CD4-positive, alpha-beta T cell treated with Interleukin-17A for 1 hour (primary cell): ENCODE measurements at places on chromosomes 13 and 19.

- DNase-seq: peak; percentile 15
These were observed 24.3 kb downstream of the GNG7 start for GRCh38 chr19:2678044-2678671.

DNA sequence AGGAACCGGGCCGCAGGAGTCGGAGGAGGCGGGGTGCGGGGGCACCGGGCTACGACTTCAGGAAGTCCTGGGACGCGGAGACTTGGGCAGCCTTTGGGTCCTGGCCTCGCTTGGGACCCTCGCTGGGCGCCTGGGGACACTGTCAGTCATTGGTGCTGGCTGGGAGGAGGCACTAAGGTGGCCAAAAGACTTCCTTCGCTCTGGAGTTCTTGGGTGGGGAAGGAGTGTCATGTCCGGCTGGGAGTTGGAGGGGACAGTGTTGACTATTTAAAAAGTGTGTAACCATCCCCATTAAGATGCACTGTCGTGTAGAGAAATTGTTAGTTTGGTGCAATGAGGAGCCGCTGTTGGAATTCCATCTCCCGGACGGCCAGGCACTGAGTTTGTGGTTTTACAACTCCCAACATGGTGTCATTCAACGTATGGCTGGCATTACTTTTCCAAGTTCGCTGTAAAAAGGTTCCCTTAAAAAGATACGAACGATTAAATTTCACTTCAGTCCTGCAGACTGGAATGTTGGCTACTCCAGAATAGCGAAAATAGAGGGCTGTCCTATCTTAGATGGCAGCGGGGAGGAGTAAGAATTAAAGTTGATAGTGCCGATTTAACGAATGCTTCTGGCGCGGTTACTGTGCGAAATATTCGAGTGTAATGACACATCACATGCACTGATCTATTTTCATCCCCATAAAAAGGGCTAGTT is 776 bp downstream of the DNAJC3 start:
- DNase-seq: peak; percentile 20

DNA sequence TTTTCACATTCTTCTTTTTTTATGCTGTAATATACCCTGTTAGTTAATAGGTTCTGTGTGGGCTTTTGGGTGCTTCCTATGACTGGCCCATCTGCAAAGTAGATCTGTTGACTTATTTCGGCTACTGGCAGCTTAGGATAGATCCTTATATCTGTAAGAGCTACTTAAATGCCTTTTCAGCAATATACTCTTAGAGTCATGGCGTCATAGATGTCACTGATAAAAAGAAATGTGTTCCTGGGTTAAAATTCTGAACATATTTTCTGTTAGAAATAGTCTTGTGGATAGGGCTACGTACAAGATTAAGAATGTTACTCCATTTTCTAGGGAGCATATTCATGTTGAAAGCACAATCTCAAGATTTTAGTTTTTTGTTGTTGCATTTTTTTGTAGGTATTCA is 4.7 kb downstream of the AKAP11 start:
- DNase-seq: no peak

GRCh38 chr13:112842931-112843391 is 126.1 kb upstream of the MCF2L start:
- DNase-seq: no peak

DNA sequence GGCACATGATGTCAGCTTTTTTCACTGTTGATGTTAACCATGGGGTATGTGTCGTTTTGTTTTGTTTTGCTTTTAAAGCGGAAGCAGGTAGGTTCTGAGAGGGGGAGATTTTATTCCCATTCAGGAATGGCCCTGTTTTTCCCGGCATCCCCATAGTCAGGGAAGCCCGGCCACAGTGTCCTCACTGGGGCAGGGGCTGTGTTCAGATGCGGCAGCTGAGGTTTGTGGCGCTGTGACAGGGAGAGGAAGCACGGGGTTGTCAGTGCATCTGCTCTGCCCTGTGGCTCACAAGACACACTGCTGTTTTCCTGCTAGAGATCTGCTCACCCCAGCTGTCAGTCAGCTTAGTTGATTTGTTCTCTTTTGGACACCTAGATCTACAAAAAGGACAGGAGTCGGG is 27.6 kb downstream of the ANKRD27 start:
- DNase-seq: no peak

DNA sequence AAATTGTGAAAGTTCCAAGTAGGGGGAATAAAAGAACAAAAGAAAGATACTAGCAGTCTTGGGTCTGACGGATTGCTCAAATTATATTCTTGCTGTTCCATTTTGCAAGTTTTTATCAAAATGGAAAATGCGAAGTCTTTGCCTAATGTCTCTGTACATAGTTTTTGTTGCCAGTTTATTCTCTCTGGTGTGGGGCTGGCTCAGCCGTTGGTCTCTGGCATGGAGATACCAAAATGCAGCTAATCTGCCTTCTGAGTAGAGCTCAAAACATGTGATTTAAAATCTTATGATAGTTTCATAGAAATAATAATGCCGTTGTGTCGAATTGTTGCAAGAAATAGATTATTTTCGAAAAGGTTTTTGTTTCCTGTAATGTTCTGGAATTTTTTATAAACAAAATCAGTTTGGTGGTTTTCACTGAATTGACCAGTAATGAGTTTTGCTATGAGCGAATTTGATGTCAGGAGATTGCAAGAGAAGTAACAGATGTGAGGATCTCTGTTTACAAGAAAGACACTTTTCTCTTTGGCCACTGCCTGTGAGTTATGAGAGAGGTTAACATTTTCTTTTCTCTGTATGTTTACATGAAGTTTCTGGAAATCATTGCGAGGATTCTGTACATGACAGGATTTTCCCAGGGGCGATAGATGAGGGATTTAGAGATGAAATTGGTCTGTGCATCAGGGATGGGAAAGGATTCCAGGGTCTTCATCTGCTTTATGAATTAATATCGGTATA is 147.0 kb downstream of the DCT start:
- DNase-seq: no peak

- DNase-seq: no peak
These were observed 111.3 kb downstream of the KATNAL1 start for GRCh38 chr13:30196025-30196424.

- DNase-seq: no peak
These were observed 9.0 kb downstream of the TNFSF14 start for GRCh38 chr19:6660930-6661329.

DNA sequence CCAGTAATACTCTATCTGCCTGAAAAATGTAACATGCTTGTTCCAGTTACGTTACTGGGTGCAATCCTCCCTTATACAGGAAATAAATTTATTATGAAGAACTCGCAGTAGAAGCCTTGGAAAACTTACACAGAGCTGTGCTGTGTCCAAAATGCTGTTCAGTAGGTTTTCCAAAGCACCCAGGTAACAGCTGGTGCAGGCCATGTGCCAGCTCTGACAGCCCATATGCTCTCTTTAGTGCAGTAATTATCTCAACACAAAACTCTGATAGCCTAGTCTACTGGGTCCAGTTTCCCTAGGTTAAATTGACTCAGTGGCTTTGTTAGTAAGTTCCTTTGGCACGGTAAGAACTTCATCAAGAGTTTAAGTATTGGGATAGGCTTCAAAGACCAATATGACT is 120.7 kb upstream of the OBI1 start:
- no peak for DNase-seq

DNA sequence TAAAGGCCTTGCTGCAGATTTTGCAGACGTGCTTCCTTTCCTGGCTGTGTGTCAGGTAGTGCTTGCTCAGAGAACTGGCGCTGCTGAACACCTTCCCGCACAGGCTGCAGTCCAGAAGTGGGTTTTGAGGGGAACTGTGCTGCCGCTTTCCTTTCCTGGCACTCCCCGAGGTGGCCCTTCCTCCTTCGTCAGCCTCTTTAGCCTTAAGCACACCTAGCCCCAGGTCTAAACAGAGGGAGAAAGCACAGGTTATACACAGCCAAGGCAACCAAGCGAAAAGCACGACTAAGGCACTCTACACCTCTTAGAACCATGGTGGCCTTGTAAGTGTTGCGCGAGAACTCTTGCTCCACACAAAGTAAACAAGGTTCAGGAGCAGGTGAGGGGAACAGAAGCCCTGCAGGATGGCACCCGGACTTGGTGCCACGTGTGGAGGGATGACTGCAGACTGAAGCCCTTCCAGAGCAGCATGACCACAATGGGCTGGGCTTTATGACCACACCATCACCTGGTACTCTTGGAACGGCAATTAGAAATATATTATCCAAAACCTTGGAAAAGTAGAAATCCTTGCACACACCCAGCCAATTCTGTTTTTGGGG is 23.6 kb downstream of the ZNF541 start:
- DNase-seq: no peak

DNA sequence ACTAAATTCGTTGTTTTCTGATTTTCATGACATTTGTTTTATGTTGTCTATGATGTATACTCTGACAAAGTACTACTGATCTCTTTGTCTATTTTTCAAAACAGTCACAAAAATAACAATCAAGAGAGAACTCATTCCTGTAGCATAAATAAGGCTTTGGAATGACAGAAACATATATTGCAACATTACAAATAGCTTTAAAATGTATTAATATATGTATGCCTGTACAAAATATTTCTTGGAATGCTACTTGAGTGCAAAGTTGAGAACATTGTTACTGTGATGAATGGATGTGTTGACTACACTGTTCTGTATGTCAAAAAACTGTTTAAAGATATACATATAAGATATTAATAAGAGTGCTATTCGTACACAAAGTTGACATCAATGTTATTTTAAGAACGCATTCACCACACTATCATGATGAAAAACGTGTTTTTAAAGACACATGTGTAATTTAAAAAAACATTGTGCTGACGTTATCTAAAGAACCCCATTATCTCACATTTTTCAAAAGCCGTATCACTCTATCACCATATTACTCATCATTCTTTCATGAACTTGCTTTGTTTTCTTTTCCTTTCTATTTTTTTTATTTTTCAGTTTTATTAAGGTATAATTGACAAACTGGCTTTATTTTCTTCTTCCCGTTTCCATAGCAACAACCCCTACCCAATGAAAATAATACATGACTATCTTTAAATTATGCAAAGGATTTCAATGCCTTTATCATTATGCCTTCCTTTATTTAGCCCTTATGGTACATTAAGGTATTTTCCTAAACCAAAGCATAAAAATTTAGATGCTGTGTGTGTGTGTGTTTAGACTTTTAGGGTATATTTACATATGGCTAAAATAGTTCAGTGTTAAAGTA is 918.8 kb downstream of the SLITRK1 start:
- DNase-seq: no peak

GRCh38 chr13:113848431-113849260 is 15.2 kb downstream of the GAS6 start:
- no peak for DNase-seq

- peak; percentile 65 for DNase-seq
These were observed 103.9 kb upstream of the UBL3 start for GRCh38 chr13:29954082-29955028.
